ENCODE measurements at places on chromosomes 2 and 18.

GRCh38 chr2:221377597-221377996 lies 194.5 kb downstream of the EPHA4 start:
- DNase-seq = no peak

GRCh38 chr2:15800495-15801329 lies 139.6 kb upstream of the MYCN start:
- no peak for DNase-seq

GRCh38 chr18:50119296-50119695 lies 75.7 kb downstream of the MYO5B start:
- no peak for DNase-seq

- no peak for DNase-seq
These were observed 147.7 kb downstream of the TSN start for GRCh38 chr2:121903037-121903689.

DNA sequence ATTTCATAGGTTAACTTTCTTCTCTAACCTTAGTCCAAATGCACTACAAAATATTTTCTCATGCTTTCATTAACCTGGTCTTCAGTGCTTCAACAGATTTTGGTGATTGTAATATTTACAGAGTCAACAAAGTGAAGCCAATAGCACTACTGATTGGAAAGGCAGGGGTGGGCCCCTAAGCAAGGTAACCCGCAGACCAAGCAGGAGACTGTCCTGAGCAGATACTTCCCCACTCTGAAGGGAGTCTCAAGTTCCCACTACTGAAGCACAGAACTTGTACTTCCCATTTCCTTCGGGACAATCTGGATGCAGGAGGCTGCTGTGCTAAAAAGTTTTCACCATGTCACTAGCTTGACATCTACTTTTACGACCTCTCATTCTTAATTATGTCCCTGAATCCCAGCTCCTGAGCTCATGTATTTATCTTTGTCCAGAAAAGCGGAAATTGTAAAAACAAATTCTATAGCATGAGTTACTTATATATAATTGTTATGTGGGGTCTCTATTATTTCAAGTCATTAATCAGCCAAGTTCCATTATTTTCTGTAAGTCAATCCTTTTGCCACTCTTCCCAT lies 311.6 kb upstream of the REV1 start:
- DNase-seq = no peak

GRCh38 chr2:213863541-213863940 lies 547.3 kb upstream of the VWC2L start:
- no peak for DNase-seq

DNA sequence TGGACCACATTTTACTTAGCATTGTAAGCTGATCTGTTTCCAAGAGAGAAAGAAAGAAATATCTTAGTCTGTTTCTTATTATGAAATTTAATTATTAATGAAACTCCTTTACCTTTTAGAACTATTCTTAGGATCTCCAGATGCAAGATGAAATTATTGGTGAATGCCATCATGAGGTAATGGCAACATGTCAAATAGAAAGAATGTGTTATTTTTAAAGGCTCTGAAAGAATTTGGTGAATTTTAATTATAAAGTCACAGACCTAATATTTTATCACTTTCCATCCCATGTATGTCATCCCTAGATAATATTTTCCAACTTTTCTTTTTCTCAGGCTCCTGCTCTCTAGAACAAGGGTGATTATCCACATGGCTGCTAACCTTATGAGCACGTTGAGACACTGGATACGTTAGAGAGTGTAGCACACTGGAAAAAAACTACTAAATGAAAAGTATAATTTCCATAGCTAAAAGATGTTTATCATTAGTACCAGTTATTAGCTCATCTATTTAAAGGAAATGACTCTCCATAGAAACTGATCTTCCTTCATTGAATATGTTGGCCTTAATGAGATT lies 95.2 kb upstream of the SCG2 start:
- no peak for DNase-seq

DNA sequence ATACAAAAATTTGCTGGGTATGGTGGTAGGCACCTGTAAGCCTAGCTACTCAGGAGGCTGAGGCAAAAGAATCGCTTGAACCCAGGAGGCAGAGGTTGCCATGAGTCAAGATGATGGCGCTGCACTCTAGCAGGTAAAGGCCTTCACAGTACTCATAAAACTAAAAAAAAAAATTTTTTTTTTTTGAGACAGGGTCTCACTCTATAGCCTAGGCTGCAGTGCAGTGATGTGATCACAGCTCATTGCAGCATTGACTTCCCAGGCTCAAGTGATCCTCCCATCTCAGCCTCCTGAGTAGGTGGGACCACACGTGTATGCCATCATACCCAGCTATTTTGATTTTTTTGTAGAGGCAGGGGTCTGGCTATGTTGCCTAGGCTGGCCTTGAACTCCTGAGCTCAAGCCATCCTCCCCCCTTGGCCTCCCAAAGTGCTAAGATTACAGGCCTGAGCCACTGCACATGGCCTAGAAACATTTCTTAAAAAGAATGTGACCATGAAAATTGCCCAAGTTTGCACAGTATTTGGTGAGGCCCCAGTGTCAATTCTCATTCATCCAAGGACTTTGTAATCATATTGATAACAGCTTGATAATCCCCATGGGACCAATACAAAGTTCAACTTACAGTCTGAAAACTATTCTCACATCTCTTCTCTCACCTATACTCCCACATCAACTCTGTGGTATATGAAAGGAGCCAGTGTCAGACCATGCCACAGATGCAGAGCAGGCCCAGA lies 64.2 kb upstream of the MYCN start:
- no peak for DNase-seq

- DNase-seq = no peak
These were observed 562.1 kb downstream of the TMX3 start for GRCh38 chr18:68152770-68153169.

GRCh38 chr2:70730730-70731129 lies 37.3 kb downstream of the ADD2 start:
- DNase-seq = no peak

- no peak for DNase-seq
These were observed 52.7 kb downstream of the CRIM1 start for GRCh38 chr2:36408198-36408703.

DNA sequence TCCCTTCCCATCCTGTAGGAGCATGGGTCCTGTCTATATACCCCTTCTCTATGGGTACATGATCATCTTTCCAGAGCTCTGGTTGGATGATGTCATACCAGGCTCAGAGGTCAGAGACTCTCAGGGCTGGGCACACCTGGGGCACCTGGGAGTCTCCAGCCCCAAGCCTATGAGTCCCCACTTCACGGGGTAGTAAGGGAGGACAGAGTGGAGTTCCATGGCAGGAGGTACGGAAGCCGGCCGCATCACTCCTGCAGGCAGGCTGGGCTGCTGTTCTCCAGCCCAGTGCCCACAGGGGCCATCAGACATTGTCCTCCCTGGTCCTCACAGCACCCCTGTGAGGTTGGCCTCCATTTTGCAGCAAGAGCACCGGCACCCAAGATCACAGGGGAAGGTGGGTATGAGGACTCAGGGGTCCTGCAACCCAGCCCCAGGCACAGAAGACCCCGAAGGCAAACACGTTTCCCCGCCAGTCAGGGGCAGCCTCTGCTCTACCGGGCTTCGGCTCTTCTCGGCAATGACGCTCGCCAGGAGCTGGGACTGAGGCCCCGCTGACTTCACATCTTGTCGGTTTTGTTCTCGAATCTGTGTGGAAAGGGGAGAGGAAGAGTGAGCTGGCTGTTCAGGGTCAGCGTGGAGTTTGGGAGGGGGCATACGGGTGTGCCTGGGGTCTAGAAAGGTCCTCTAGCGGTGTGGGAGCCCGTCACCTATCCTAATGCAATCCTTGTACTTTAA lies 91.5 kb downstream of the ADD2 start:
- DNase-seq = no peak

DNA sequence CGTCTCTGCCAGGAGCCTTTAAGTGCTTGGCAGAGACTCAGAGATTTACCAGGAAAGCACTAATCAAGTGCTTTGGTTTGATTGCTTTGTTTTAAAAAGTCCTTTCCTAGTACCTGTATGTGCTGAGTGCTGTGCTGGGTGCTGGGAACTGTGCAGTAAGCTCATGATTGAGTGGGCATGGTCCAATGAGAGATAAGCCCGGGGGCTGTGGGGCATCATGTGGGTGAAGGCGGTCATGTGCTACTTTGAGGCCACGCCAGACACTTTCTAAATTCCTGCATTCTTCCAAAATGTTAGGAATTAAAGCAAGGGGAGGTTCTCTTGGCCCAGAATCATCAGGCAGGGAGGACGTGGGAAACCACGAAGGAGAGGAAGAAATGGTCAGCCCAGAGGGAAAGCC lies 109.0 kb downstream of the ACAA2 start:
- DNase-seq = no peak

DNA sequence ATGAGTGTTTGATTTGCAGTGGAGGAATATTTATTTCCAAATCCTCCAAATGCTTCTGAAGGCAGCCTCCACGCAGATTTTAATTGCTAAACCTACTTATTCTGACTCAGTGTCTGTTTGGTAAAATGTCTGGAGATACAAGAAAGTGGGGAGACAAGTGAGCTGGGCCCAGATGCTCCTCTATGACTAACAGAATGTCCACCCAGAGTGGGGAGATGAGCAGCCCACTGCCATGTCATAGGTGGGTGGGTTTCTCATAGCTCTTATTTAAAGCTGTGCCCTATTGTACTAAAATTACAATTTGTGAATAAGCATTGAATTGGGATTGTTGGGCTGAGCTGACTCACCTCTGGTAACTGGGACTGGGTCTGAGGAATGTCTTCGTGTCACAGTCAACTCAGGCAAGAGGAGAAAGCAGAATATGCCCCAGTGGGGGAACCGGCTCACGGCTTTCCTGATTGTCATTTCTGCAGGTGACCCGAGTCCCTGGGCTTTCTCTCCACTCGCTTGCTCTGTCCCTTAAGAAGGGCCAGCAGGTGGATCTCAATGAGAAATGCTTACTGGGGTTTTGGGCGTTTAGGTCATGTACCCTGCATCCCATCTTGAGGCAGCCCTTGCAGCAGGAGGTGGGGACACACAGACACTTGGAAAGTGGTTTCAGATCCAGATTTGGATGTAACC lies 116.3 kb upstream of the SPRED2 start:
- no peak for DNase-seq

GRCh38 chr2:189560273-189560586 lies 20.4 kb downstream of the SLC40A1 start:
- DNase-seq = no peak

GRCh38 chr2:60554074-60554645 lies 706 bp upstream of the BCL11A start:
- no peak for DNase-seq

DNA sequence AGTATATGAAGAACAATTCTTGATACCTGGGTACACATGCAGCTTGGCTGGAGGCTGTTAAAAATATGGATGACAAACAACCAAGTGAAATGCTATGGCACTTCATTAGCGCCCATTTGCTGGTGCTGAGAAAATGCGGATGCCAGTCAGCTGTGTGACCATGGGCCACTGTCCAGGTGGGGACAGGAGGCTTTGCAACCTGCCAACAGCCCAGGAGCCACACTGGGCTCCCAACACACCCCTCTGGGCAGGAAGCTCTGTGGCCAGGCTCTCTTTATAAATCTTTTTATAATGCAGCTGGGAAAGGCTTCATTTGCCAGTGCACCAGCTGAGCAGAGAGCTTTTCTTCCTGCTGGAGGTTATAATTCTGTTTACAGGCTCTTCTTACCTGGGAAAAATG lies 19.9 kb downstream of the RNF144A start:
- DNase-seq = no peak

GRCh38 chr2:26442301-26442700 lies 35.6 kb downstream of the OTOF start:
- DNase-seq = no peak

- no peak for DNase-seq
These were observed 72.5 kb upstream of the CYP1B1 start for GRCh38 chr2:38148501-38148900.

DNA sequence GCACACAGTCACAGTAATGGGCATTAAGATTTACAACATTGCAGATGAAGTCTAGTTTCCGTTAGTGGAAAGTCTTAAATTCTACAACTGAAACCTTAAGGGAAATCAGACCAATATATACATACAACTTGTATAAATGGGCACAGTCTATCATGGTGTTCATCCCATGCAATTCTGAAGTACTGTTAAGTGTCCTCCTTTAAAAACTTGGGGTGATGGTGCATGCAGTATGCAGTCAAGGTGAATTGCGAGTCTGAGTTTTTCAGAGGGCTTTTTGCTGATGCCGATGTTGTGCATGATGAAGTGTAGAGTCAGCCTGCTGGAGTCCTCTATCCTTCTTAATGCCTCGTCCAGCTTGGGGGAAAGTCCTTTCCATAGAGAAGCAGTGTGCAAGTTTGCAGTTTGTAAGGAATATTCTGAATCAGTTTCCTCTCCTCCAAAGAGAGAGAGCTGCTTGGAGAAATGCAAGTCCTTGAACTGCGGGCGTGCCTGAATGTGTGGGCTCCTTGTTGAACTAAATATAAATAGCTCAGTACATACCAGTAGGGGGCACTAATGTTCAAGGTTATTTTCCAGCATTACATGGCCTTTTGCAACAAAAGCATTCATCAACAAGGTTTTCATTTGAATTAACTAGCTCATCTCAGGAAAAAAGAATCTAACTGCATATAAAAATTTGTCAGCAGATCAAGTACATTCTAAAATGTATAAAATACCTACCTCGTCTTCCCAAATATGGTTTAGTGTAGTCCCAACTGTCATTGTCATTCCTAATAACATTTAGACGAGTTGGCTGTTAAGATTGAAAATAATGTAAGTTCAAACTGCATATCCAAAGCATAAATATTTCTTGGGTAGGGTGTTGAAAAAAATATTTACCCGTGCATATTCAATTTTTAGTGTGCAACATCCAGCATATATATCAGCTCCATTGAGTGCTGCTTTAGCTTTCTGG lies 21.3 kb downstream of the HNRNPLL start:
- no peak for DNase-seq

All from activated effector memory CD4-positive, alpha-beta T cell treated with Interleukin-2 at 50 U/mL for 16 hours (primary cell).